GM23338 (cell line): ENCODE measurements at places on chromosomes 1 and 21. TPM values are rescaled to one million over a fixed set of nuclear protein-coding genes. Genes with fewer than 3 reads are reported as not detected.

- peaks cover 42% of the 10 kb centered on the region for H3K4me1 ChIP-seq
- no peak overlapping the region for H3K27ac ChIP-seq
- H3K36me3 ChIP-seq: no peaks in the 10 kb centered on the region
- H3K4me3 ChIP-seq: peak overlapping the region; percentile 91
Observed at GRCh38 chr1:94540440-94541245, 916 bp downstream of the F3 start.

DNA sequence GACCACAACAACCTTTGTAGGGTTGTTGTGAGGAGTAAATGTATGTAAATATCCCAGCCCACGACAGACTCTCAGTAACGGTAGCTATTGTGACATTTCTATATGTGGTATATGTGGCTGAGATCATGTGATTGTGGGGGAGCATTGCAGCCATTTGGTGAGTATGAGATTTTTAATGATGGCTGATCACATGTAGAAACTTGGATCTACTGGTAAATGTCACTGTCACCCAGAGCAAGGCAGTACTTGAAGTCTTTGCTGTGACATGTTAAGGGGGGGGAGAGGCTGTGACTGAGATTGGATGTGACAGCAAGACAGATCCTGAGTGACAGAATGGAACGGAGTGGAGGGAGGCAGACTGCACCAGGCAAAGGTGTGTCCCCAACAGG, 23.9 kb upstream of the MEF2D start:
- H3K4me1 ChIP-seq: peaks cover 19% of the 10 kb centered on the region; the same call in 1 of the 2 replicates

GRCh38 chr1:98428864-98429263, 232.7 kb upstream of the SNX7 start:
- no peaks in the 10 kb centered on the region for H3K36me3 ChIP-seq
- no peak for DNase-seq
- no peaks in the 10 kb centered on the region for H3K27me3 ChIP-seq
- H3K4me1 ChIP-seq: no peaks in the 10 kb centered on the region; the same call in 1 of the 2 replicates

PDC gene
- not detected in 2 replicates for total RNA-seq

TDRD10 gene
- not detected in 2 replicates for total RNA-seq

DNA sequence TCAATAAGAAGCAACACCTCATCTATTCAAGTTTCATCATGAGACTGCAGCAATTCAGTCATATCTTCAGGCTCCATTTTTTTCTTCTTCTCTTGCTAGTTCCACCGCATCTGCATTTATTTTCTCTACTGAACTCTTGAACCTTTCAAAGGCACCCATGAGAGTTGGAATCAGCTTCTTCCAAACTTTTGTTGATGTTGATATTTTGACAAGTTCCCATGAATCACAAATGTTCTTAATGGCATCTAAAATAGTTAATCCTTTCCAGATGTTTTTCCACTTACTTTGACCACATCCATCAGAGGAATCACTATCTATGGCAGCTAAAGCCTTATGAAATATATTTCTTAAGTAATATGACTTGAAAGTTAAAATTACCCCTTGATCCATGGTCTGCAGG, 434.3 kb downstream of the GPATCH2 start:
- no peak for DNase-seq
- H3K27ac ChIP-seq: no peak overlapping the region
- no peaks in the 10 kb centered on the region for H3K27me3 ChIP-seq
- no peaks in the 10 kb centered on the region for H3K36me3 ChIP-seq
- H3K4me1 ChIP-seq: no peaks in the 10 kb centered on the region

DNA sequence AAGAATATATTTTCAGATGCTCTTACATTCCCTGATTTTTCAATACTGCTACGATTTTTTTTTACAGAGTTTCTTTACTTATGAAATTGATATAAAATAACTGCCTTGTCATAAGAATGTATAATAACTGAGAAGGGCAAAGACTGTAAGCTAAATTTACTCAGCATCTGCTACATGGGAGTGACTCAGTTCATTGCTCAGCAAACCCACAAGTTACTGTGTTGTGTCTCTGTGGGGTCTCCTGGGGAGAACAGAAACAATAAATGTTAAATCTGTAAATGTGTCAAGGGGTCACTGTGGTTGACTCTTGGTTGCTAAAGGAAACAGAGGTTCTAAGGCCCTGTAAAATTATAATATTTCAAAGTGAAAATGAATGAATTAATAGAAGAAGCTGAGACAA, 210.3 kb upstream of the CACYBP start:
- no peaks in the 10 kb centered on the region for H3K36me3 ChIP-seq
- H3K4me3 ChIP-seq: no peak overlapping the region
- no peak overlapping the region; the same call in 1 of the 2 replicates for H3K27ac ChIP-seq
- no peaks in the 10 kb centered on the region for H3K4me1 ChIP-seq
- H3K27me3 ChIP-seq: no peaks in the 10 kb centered on the region
- DNase-seq: no peak

DNA sequence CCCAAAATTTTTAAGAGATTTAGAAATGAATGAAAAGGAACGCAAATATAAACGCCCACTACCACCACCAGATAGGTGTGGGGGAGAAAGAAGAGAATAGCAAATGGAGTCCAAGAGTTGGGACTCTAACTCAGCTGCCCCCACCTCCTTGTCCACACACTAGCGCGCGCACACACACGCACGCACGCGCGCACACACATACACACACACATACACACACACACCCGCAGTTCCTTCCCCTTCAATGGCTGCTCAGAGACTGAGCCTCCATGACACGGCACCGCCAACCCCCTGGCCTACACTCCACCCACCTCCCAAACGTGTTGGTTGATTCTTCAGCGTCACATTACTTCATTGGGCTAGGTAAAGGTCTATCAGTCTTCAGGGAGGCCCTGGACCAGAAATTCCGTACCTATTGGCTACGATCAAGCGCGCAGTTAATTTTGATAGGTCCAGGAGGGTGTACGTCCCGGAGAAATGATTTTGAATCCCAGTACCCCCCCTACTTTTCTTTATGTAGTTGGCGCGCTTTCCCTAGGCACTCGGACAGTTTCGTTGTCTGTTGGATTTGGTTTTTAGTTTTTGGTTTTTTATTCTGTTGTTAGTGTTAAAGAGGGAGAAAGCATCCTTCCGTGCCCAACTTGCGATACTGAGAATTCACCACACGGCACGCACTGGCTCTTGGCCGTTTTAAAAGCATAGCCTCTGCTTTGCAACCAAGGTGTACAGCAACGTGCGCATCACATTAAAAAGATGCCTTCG, at the start of gene ANP32E:
Gene ANP32E, minus strand, starts transcription at position 261 of the 762 bp plus-strand sequence. CDS start 326 bp downstream, outside the sequence.
- peak; percentile 99 for DNase-seq
- H3K4me1 ChIP-seq: peaks cover 15% of the 10 kb centered on the region
- H3K36me3 ChIP-seq: no peaks in the 10 kb centered on the region
- no peaks in the 10 kb centered on the region for H3K27me3 ChIP-seq

DNA sequence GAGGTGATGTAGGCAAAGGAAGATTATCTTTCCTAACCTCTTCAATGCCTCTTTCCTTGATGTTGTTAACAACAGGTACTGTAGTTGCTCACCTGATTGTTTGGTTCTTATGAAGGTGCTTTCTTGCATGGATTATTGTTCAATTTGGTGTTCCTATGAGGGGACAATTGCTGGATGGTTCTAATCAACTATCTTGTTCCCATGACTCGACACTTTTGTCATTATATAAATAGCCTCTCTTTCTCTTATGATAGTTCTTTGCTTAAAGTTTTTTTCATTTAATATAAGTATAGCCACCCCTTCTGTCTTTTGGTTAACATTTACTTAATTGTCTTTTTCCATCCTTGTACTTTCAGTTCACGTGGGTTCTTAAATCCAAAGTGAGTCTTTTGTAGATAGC, 35.5 kb downstream of the OR10R2 start:
- no peaks in the 10 kb centered on the region for H3K27me3 ChIP-seq
- no peak overlapping the region for H3K27ac ChIP-seq
- H3K36me3 ChIP-seq: no peaks in the 10 kb centered on the region

LHX8 gene
- 0.27 and 0.73 TPM in 2 replicates for total RNA-seq

GRCh38 chr1:198549866-198550265, 9.4 kb upstream of the ATP6V1G3 start:
- no peaks in the 10 kb centered on the region for H3K36me3 ChIP-seq
- DNase-seq: no peak
- no peak overlapping the region for H3K27ac ChIP-seq
- H3K4me1 ChIP-seq: no peaks in the 10 kb centered on the region
- H3K27me3 ChIP-seq: no peaks in the 10 kb centered on the region

DNA sequence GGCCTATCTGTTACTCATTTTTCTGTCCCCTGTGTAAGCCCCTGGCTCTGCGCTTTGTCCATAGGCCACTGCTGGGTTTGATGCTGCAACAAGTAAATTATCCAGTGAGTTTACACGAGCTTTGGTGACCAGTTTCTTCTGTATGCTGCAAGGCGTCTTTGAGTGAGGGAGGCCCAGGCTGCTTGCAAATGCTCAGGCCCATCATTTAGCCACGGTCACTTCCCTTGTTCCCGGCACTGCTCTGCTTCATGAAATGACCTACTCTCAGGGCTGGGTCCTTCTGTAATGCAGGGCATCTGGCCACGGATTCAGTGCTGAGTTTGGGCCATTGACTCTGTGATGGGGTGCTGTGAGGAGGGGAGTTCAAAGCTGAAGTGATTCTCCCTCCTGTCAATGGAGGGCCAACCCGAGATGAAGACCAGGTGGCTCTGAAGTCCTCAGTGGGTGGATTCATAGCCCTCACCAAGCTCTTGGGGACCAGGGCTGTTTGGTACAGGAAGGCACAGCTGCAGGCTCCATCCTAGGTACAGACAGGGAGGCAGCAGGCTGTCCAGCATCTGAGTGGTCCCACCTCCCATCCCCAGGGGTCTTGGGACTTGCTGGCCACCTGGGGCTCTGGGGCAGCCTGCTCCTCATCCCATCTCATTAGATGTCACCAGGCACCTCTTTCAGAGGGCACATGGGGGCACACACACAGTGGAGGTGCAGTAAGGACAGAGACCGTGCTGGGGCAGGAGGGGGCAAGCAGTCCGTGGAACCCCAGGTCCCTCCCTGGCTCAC, 21.7 kb downstream of the LHX4 start:
- H3K27me3 ChIP-seq: no peaks in the 10 kb centered on the region
- DNase-seq: no peak
- peaks cover 21% of the 10 kb centered on the region for H3K4me1 ChIP-seq
- H3K27ac ChIP-seq: no peak overlapping the region; the same call in 1 of the 2 replicates

YARS1 gene
- total RNA-seq: 158 and 182 TPM in 2 replicates

- no peaks in the 10 kb centered on the region; the same call in 1 of the 2 replicates for H3K4me1 ChIP-seq
- H3K27me3 ChIP-seq: no peaks in the 10 kb centered on the region
- H3K27ac ChIP-seq: no peak overlapping the region
- DNase-seq: peak; percentile 97
- no peak overlapping the region for H3K4me3 ChIP-seq
- 0 out of 2 replicates have a peak, but pooled peaks cover 4% of the 10 kb centered on the region for H3K36me3 ChIP-seq
Observed at GRCh38 chr1:11550664-11551283, 71.8 kb downstream of the DISP3 start.

- H3K27me3 ChIP-seq: no peaks in the 10 kb centered on the region
- H3K36me3 ChIP-seq: no peaks in the 10 kb centered on the region
- no peaks in the 10 kb centered on the region for H3K4me1 ChIP-seq
- no peak for DNase-seq
Observed at GRCh38 chr1:25146451-25146855, 85.8 kb downstream of the SYF2 start.

MTMR11 gene
- total RNA-seq: 1.8 and 2.4 TPM in 2 replicates

DNA sequence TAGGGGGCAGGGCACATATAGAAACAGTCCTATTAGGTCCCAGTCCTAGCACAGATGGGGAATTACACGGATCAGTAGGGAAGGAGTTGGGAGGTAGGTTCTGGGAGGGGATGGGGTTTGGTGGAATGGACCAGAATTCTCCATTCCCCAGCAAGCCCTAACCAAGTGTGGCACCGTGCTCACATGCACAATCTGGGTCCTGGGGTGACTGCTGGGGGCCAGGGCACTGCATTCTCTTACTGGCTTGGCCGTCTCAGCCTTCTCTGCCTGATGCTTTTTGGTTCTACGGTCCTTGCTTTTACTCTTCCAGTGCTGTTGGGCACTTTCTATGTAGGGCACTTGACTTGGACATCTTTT, 53.9 kb downstream of the NENF start:
- no peak overlapping the region for H3K4me3 ChIP-seq
- no peak overlapping the region for H3K27ac ChIP-seq
- H3K27me3 ChIP-seq: no peaks in the 10 kb centered on the region
- peaks cover 2% of the 10 kb centered on the region; the same call in 1 of the 2 replicates for H3K4me1 ChIP-seq
- no peak for DNase-seq

PEAR1 gene
- 0.28 and 0.47 TPM in 2 replicates for total RNA-seq

CFHR1 gene
- total RNA-seq: not detected in 2 replicates

GRCh38 chr1:152757747-152758146, at the start of gene KPRP:
Gene KPRP, plus strand, starts transcription at chr1:152758025. Its CDS starts 1,564 bp downstream, at chr1:152759589.
- no peaks in the 10 kb centered on the region; the same call in 1 of the 2 replicates for H3K4me1 ChIP-seq
- H3K27ac ChIP-seq: no peak within 1 kb of the TSS
- H3K36me3 ChIP-seq: no peaks in the 10 kb centered on the region
- no peak within 1 kb of the TSS for H3K4me3 ChIP-seq
- H3K27me3 ChIP-seq: no peaks in the 10 kb centered on the region
- no peak for DNase-seq

DNA sequence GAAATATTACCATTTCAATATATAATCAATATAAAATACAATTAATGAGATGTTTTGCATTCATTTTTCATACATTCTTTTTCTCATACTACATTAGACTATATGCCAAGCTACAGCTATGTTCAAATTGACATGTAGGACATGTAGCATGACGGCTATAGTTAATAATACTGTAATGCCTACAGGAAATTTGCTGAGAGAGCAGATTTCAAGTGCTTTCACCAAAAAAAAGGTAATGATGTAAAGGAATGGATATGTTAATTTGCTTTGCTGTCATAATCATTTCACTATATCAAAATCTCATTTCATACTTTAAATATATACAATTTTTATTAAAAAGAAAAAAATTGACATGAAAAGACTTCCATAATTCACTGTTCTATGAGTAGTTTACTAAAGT, 215.1 kb downstream of the KCNH1 start:
- peaks cover 3% of the 10 kb centered on the region; the same call in 1 of the 2 replicates for H3K4me1 ChIP-seq
- no peak overlapping the region for H3K4me3 ChIP-seq
- no peaks in the 10 kb centered on the region for H3K27me3 ChIP-seq
- H3K27ac ChIP-seq: no peak overlapping the region

INKA2 gene
- 8.4 and 10.3 TPM in 2 replicates for total RNA-seq

DNA sequence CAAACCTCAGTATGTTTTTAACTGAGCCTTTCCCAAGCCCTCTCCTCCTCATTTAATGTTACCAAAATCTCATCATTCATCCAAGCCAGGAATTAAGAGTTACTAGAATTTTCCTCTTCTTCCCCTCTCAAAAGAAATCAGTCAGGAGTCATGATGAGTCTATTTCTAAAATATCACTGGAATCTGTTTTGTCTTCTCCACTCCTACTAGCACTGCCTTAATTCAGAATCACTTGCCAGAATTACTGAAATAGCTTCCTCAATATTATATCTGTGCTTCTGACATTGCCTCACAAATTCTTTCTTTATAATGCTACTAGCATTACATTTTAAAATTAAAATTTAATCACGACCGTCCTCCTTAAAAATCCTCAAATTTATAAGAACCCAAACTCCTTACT, 106.1 kb downstream of the PTGER3 start:
- H3K27ac ChIP-seq: no peak overlapping the region
- no peaks in the 10 kb centered on the region for H3K27me3 ChIP-seq
- no peak overlapping the region for H3K4me3 ChIP-seq
- no peaks in the 10 kb centered on the region for H3K36me3 ChIP-seq
- H3K4me1 ChIP-seq: no peaks in the 10 kb centered on the region

- H3K4me1 ChIP-seq: peaks cover 14% of the 10 kb centered on the region
- no peak for DNase-seq
- no peaks in the 10 kb centered on the region for H3K27me3 ChIP-seq
- no peak overlapping the region for H3K27ac ChIP-seq
Observed at GRCh38 chr1:2127187-2128145, 67.1 kb downstream of the FAAP20 start.

RNF186 gene
- total RNA-seq: not detected in 2 replicates

GRCh38 chr1:16719571-16720350, 20.6 kb upstream of the RNU1-4 start:
- H3K27ac ChIP-seq: no peak overlapping the region
- peaks cover 7% of the 10 kb centered on the region; the same call in 1 of the 2 replicates for H3K4me1 ChIP-seq
- DNase-seq: no peak
